ENCODE measurements at places on chromosomes 1 and 21.

- DNase-seq, result no peak
These were observed 1344.7 kb downstream of the NCAM2 start for GRCh38 chr21:22342889-22343288.

- DNase-seq, result no peak
These were observed 99.3 kb downstream of the FMN2 start for GRCh38 chr1:240190881-240191401.

DNA sequence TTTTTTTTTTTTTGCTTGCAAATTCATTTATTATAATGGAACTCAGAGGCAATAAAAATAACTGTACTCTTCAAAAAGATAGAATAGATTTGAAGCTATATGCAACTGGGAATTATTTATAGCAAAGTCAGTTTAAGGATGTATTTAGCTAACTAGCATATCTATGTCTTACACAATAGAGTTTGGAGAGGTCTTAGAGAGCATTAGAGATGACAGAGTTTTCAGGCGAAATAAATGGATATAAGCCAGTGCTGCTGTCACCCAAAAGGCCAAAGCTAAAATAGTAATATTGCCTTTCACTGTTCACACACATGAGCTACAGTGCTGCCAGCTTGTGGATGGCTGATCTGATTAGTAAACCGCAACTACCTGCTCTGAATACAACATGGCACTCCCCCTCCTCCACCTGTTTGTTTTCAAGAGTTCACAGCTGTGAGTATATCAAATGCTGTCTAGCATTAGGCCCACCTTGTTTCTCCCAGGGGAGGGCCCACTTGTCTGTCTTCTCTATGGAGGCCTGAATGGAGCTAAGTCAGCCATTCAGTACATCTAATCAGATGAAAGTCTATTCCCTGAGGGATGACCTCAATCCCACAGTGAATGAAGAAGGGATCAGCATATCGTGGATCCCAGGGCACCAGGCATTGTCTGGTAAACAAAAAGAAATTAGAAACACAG lies 25.2 kb upstream of the SSX2IP start:
- DNase-seq, result no peak

- no peak for DNase-seq
These were observed 8.4 kb downstream of the MMACHC start for GRCh38 chr1:45508295-45509151.

GRCh38 chr21:45416620-45417019 lies 11.7 kb downstream of the COL18A1 start:
- no peak for DNase-seq

- no peak for DNase-seq
These were observed 161.9 kb upstream of the UBE2U start for GRCh38 chr1:64041371-64042131.

GRCh38 chr21:27564684-27565301 lies 597.9 kb upstream of the ADAMTS5 start:
- DNase-seq, result no peak

- no peak for DNase-seq
These were observed 9.5 kb downstream of the UCK2 start for GRCh38 chr1:165836664-165837482.

GRCh38 chr1:53341961-53342707 lies 14.3 kb upstream of the LRP8 start:
- no peak for DNase-seq

GRCh38 chr1:228478912-228479711 lies 8.1 kb upstream of the RNF187 start:
- DNase-seq, result no peak

DNA sequence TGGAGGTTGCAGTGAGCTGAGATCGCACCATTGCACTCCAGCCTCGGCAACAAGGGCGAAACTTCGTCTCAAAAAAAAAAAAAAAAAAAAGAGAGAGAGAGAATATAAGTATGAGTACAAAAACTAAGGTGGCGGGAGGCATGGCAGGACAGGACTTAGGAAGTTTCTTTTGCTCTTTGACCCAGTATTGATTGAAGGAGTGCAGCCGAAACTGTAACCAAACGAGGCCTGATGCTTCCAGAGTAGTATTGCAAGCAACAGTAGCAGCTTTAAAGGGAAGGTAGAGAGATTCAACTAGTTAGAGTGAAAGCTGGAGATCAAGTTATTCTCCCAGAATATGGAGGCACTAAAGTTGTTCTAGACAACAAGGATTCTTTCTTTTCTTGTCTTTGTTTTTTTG lies 99.2 kb upstream of the CASZ1 start:
- DNase-seq, result no peak

- no peak for DNase-seq
These were observed 200.3 kb upstream of the FOXD3 start for GRCh38 chr1:63122079-63122478.

- DNase-seq, result no peak
These were observed 197.4 kb downstream of the SETD4 start for GRCh38 chr21:35862969-35863368.

GRCh38 chr1:58065520-58065919 lies 481.0 kb downstream of the OMA1 start:
- DNase-seq, result no peak

DNA sequence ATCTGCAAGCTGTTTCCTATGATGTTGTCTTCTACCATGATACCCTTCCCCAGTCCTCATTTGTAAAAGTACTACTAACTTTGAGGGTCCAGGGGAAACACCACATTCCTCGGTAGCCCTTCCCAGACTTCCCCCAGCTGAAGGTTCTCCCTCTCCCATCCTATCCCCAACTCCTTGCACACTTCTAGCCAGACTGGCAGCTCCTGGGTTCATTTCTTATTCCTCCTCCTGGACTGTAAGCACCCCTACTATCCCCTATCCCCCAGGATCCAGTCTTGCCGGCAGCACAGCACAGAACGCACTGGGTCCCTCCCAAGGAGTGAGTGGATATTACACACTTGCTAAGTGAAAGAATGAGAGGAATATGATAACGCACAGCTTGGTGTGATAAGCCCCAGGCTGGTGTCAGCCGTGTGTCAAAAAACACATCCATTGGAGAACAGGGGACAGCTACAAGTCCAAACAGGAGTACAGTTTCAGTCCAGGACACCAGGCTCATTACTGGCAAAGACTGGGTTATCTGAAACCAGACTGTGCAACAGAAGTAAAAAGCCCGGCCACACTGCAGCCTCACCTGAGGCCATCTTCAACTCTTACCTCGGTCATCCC lies 100.2 kb downstream of the SSBP3 start:
- DNase-seq, result no peak

DNA sequence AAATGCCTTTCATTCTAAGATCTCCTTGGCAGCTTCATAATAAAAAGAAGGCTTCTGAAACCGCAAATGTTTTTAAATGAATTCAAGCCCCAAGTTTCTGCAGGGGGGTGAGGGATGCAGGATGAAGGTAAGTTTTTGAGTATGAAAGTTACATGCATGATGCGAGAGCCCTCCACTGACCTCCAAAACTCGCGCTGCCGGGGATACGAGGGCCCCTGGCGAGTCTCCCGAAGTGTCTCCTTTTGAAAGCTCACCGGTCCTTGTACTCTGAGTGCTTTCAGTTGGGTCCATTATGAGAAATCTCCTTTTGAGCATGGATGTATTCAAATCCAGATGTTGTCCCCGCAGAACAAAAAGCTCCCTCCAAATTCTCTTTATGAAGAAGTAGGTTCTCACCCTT lies 18.9 kb upstream of the ZC3H12A start:
- DNase-seq, result no peak

- no peak for DNase-seq
These were observed 92.3 kb upstream of the NFIA start for GRCh38 chr1:60989749-60990713.

GRCh38 chr21:41009398-41010100 lies 158.4 kb upstream of the BACE2 start:
- DNase-seq, result no peak

DNA sequence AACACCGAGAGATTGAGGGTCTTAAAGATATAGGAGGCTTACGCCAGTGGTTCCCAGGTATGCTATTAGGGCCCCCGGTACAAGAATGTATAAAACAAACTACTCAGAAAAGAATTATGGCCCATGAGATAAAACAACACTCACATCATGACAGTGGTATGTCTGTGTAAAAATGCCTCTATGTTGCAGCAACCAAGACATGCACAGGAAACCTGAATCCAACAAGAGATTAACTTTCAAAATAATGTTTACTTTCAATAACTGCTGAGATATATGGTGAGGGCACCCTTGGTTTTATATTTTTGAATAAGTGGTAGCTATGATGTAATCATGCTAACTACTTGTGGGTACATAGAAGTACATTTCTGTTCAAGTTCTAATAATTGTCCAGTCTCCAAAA lies 74.9 kb downstream of the PUM1 start:
- DNase-seq, result no peak

- DNase-seq, result no peak
These were observed 5.6 kb upstream of the RABGAP1L start for GRCh38 chr1:174153825-174154107.
